Natural killer cell treated with Interleukin-12 subunit alpha and Interleukin-12 subunit beta and Interleukin-15 and Interleukin-18, amount 100 ng/mL, for 72 hours (primary cell): ENCODE measurements at places on chromosomes 1 and 21.

GRCh38 chr1:106619080-106619826 lies 437.2 kb upstream of the PRMT6 start:
- DNase-seq: no peak

DNA sequence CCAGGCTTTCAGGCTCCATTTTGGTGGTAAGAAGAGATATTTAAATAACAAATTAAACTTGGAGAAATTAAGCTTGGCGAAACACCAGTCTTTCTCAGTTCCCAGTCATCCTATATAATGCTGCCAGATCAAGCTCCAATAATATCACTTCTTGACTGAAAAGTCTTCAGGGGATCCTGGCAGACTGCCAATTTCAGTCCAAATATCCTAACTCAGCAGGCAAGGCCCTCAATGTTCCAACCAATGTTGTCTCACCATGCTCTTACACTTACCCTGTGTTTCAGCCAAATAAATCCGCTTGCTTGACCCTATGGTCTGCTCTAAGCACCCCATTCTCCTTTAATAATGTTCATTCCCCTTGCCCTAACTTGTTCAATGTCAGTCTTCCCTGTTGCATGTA lies 39.9 kb upstream of the BCL10 start:
- DNase-seq: no peak

DNA sequence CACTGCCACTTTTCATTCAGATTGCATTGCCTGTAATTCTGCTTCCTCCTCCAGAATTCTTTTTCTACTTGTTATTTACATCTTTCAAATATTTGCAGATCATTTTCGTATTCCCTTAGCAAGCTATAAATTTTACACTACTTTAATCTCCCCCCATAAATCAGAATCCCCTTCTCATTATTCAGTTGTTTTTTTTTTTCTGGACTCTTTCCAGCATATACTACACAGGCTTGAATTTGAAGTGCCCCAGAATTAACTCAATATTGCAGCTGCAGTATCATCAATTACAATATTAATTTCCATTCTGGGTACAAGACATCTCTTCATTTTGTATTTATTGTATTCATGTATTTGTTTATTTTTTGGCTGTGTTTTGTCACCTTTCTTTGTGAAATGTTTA lies 1494.3 kb downstream of the AMY1C start:
- no peak for DNase-seq

- DNase-seq: no peak
Observed at GRCh38 chr1:202216691-202217090, 23.1 kb downstream of the LGR6 start.

DNA sequence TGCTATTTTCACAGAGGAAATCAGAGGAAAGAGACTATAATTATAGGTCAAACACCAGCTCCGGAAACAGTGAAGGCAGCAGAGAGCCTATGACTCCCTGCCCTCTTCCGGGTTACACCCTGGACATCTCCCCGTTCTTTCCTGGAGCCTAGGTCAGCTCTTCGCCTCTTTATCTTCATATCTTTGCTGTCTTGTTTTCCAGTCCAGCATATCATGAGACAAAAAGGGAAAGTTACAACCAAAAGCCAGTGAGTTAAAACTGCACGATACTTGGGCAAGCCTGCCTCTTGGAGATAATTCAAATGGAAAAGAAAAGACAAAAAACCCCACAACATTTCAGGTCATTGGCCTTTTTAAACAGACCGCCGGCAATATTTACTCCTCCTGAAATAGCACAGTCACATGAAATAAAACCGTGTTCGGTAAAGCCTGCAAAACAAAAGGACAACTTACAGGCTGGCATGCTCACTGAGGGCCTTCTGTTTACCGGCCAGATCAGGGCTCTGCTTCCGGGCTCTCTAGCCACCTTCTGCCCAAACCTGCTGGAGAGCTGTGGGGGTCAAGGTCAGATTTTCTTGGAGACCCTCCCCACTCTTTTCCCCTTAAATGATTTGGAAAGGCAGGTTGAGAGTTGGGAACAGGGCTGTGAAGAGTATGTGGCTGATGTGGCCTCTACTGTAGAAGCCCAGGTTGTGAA lies 42.8 kb upstream of the PPP2R5A start:
- DNase-seq: no peak
